Stimulated activated CD8-positive, alpha-beta memory T cell treated with anti-CD3 and anti-CD28 coated beads, Interleukin-7, amount 100 ng/mL, for 4 hours (primary cell): ENCODE measurements at places on chromosomes 2 and 18.

GRCh38 chr2:239461291-239462190 lies 60.7 kb upstream of the HDAC4 start:
- no peak for DNase-seq

- DNase-seq, result no peak
Observed at GRCh38 chr2:24362253-24362652, 1.9 kb upstream of the ITSN2 start.

DNA sequence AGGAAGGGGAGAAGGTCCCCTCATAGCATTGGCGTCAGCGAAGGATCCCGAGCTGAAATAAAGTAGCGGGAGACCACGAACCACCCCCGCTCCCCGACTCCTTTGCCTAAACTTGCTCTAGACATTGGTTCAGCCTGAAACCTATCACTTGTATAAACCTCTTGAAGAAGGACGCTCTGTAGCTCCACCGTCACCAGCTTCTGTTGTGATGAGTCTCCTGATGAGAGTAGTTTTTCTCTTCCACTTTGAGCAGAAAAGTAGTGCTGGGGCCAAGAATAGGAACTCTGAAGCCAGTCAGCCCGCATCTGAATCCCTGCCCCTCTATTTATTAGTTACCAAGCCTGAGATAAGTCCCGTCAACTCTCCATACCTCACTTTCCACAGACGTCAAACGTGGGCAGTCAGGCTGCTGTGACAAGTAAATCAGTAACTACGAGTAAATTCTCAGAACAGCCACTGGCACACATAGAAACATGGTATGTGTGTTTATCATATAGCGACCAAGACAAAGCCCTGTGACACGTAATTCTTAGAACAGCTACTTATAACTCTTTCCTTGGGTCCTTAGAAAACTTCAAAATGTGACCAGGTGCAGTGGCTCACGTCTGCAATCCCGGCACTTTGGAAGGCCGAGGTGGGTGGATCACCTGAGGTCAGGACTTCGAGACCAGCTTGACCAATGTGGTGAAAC lies 61.7 kb downstream of the CD226 start:
- DNase-seq, result no peak

DNA sequence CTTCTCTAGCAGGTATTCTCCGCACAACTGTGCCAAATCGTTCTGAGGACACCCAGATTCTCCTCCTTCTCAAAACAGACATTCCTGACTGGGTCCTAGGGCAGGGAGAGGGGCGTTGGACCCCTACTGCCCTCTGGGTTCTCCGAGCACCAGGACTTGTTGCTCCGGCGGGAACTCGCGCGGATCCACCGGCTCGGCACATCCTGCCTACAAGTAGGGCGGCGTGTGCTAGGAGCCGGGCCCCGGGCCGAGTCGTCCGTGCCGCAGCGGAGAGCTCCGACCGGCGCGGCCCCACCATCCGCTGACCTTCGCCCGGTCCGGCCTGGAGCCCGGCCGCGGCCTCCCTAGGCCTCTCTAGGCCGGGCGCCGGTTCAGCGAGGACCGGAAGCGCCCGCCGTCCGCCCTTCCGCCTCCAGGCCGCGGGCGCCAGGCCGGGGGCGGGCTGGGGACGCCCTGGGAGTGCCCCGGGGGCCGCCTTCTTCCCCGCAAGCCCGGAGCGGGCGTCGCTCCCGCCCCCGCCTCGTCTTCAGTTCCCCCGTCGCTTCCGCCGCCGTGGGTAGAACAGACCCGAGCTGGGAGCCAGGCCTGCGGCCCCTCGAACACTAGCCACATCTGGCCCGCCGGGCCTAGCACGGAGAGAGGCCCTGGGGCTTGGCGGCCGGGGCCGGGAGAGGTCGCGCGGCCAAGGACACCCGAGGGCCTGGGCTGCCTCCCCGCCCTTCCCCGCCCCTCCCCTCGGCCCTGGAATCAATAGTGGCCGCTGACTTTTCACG lies 7.6 kb upstream of the ONECUT2 start:
- no peak for DNase-seq

- DNase-seq, result no peak
Observed at GRCh38 chr2:67790622-67791021, 272.2 kb downstream of the C1D start.

DNA sequence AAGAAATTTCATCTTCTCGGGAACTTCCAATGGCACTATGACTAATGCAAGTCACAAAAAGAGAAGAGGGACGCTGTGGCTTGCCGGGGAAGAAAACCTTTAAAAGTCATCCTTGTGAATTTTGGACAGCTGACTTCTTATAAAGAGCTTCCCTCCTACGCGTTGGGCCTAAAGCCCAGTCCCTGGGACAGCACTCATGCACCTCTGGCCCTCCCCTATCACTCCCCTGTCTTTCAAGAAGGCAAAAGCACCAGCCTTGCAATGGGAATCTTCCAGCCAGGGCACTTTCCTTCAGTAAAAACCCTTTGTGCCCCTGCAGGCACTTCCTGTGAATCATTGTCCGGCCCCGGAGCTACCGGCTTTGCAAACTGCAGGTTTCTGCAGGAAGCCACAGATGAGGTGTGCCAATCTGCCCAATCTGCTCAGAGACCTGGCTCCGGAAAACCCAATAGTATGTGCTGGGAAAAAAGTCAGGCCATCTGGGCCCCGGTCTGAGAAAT lies 7.1 kb downstream of the MREG start:
- peak; percentile 13 for DNase-seq

- DNase-seq, result no peak
Observed at GRCh38 chr2:23350041-23350791, 34.8 kb upstream of the KLHL29 start.

- DNase-seq, result no peak
Observed at GRCh38 chr2:104787298-104788065, 66.4 kb upstream of the POU3F3 start.

GRCh38 chr2:28544922-28545589 lies 49.2 kb downstream of the PLB1 start:
- no peak for DNase-seq

- no peak for DNase-seq
Observed at GRCh38 chr2:66789741-66790140, 354.8 kb downstream of the MEIS1 start.

DNA sequence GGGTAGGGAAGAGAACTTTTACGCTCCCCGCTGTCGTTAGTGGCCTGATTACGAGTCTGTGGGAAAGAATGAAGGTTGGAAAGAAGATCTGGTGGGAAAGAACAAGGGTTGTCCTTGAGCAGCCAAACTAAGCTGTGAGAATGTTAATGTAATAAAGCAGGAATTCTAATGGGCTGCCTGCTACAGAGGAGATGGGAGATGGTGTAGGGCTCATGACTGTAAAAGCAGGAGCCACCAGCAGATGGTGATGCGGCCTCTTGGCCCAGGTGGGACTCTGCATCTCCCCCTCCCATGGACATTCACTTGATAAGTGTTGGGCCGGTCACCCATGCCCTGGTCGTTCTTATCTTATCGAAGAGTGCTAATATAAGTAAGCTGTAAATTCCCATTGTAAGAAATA lies 150.0 kb downstream of the NEDD4L start:
- DNase-seq, result no peak

GRCh38 chr2:23386339-23387220 lies 1.6 kb downstream of the KLHL29 start:
- no peak for DNase-seq
